ENCODE measurements at places on chromosomes 16 and 17. TPM values are rescaled to one million over a fixed set of nuclear protein-coding genes. Genes with fewer than 3 reads are reported as not detected.

The GP1BA gene
- polyA plus RNA-seq, result not detected

The KRT13 gene
- 11.4 TPM for polyA plus RNA-seq

DNA sequence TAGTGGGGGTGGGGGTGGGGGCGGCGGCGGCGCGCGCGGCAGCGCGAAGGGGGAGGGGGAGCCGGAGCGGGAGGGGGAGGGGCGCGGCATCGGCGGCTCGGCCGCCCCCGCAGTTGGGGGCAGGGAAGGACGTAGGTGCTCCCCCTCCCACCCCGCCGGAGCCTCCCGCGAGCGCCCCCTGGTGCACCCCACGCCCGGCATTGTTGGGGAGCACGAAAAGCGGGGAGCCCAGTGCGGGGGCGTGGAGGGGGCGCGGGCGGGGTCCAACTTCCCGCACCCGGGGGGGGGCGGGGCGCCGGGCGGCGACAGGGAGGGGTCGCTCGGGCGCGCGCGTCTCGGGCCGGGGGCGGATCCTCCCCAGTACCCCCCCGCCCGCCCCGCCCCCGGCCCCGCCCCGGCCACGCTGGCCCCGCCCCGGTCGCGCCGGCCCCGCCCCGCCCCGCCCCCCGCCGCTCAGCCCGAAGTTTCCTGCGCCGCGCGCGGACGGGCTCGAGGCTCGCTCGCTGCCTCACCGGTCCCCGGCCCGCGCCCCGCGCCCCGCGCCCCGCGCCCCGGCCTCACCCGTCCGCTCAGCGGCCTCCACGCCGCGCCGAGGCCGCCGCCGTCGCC is at the start of gene CACNA1H:
Gene CACNA1H, plus strand, starts transcription at position 456 of the 609 bp plus-strand sequence. CDS start 632 bp downstream, outside the sequence.
- no peak for DNase-seq
- peak within 1 kb of the TSS; percentile 8 for H3K4me3 ChIP-seq
- no peaks in the 10 kb centered on the region for H3K4me1 ChIP-seq
- H3K36me3 ChIP-seq, result no peaks in the 10 kb centered on the region

- DNase-seq, result no peak
- no peak overlapping the region for H3K4me3 ChIP-seq
- H3K36me3 ChIP-seq, result no peaks in the 10 kb centered on the region
- H3K4me1 ChIP-seq, result no peaks in the 10 kb centered on the region
- no peaks in the 10 kb centered on the region for H3K27me3 ChIP-seq
These were observed 248.9 kb downstream of the SHISA9 start for GRCh38 chr16:13150181-13150885.

DNA sequence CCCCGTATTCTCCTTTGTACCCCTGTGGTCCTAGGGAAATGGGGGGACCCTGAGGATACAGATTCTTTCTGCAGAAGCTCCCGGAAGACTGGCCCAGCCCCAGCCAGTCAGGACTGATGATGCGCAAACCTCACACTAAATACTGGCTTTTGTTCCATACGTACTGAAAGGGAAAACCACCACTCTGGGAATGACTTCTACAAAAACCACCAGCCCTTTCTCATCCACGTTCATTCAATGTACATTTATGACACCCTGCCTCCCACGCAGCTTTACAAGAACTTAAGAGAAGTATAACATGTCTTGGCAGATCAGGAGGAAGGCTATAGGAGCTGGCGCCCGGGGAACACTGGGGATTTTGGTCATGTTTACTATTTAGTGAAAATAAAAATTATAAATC is 70.6 kb downstream of the MARCHF10 start:
- H3K4me1 ChIP-seq, result no peaks in the 10 kb centered on the region
- H3K27me3 ChIP-seq, result no peaks in the 10 kb centered on the region
- no peak for DNase-seq

GRCh38 chr17:18858567-18859245 is 775 bp downstream of the PRPSAP2 start:
- H3K36me3 ChIP-seq, result no peaks in the 10 kb centered on the region
- no peaks in the 10 kb centered on the region for H3K4me1 ChIP-seq
- no peaks in the 10 kb centered on the region for H3K27me3 ChIP-seq
- H3K4me3 ChIP-seq, result peak overlapping the region; percentile 88
- no peak for DNase-seq
- peak overlapping the region; percentile 91 for H3K27ac ChIP-seq

Data from aorta (tissue), 5 donors.